ENCODE measurements at places on chromosomes 11 and 22.

DNA sequence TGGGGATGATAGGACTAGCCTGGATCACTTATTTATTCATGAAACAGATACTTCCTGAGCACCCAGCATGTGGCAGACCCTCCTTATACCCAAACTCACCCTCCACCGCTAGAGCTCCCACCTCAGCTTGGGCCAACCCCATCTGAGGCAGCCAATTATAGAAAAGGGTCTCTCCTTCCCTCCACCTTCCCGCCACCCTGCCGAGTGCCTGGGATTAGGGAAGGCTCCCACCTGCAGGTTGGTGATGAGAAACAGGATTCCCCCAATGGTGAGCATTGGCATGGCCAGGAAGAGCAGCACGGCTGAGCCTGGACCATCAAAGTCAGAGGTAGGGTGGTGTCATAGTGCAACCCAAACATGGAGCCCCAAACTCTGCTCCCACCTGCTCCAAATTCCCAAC, 5.9 kb downstream of the SLC43A3 start:
- no peak for DNase-seq

DNA sequence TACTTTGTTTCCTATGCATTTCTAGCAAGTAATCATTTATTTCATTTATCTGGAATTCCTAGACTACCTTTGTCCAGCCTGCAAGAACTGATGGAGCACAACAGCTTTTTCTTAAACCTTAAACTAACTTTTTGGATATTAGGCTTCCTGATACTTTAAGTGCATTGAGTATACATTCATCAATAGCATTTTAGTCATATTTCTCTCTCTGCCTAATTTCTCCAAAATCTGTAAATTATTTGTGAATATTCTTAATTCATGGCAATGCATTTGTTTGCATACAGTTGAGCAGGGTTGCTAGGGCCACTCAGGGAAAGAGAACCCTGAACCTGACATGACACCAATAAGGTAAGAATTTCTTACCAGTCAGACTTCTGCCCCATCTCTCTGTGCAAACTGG, 29.1 kb upstream of the APLNR start:
- DNase-seq: no peak

- peak; percentile 84 for DNase-seq
These were observed 27.8 kb upstream of the ELFN2 start for GRCh38 chr22:37454857-37455686.

DNA sequence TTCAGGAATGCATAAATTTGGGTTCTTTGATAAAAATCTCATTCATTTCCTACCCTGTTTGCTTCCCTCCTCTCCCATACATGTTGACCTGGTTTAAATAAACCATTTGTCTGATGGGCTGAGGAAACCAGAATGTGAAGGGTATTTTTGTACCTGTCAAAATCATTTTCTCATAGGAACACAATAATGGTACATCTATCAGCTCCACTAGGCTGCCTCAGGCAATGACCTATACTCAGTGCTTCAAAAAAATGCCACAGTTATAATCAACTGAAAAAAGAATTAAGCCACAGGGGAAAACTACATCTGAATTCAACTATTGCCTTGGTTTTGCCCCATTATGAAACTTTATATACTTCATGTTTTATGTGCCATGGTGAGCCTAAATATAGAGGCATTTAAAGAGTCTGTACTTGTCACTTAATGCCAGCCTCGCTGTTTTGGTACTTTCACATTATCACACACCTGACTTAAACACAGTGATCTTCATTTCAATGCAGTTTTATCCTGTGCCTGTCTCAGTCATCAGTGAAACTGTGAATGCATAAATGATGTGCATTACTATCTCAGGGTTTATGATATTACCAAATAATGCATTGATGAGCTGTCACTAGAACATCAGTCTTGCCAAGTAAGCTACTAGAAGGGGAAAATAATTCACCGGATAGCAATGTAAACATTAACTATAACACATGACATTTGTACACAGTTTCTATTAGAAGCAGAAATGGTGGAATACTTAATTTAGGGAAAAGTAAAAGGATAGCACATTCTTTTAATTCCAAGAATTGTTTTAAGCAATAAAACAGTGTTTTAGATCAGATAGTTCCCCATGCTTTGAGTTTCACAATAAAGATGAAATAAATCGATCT, 92.7 kb downstream of the MSANTD4 start:
- DNase-seq: no peak

DNA sequence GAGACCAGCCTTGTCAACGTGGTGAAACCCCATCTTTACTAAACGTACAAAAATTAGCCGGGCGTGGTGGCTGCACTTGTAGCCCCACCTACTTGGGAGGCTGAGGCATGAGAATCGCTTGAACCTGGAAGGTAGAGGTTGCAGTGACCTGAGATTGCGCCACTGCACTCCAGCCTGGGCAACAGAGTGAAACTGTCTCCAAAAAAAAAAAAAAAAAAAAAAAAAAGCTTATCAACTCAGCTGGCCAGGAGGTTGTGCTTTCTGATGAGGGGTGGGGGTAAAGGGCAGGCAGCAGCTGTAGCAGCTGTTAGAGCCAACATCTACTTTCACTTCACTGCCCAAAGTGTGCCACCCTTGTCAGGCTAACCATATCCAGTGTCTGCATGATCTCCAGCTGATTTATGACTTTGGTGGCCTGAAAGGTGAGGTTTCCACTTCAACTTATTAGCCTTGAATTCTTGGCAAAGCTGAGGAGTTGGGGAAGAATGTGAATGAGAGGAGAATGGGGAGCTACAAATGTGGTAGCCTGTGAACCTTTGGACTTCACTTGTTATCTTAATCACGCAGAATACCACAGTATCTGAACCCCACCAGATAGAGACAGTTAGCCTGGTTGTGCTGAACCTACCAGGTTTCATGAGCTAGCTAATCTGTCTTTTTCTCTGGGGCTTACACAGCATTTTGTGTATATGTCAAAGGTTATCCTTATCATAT, 19.6 kb downstream of the RNF121 start:
- no peak for DNase-seq

GRCh38 chr11:16099343-16099900, 256.9 kb downstream of the SOX6 start:
- no peak for DNase-seq

GRCh38 chr11:5348551-5349194, 2.6 kb upstream of the OR51B6 start:
- no peak for DNase-seq

DNA sequence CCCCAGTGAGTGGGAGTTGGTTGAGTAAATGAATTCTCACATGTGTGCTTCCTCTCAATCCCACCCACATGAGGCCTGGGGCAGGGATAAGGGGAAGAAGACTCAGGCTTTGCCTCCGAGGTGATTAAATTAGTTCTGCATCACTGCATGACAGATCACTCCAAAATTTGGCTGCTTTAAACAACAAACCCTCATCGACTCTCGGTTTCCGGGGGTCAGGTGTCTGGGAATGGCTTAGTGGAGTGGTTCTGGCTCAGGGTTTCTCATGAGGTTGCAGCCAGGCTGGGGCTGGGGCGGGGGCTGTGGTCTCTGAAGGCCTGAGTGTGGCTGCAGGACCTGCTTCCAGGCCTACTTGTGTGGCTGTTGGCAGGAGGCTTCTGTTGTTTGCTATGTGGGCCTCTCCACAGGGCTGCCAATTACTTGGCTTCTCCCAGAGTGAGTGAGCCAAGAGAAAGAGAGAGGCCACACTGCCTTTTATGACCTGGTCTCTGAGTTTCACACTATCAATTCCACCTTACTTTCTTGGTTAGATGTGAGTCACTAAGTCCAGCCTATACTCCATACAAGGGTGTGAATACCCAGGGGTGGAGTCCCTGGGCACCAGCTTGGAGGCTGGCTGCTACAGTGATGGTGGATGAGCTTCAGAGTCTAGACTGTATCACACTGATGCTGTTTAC, 15.9 kb downstream of the MOGAT2 start:
- no peak for DNase-seq

- DNase-seq: no peak
These were observed 38.0 kb upstream of the SLC25A1 start for GRCh38 chr22:19216579-19216978.

DNA sequence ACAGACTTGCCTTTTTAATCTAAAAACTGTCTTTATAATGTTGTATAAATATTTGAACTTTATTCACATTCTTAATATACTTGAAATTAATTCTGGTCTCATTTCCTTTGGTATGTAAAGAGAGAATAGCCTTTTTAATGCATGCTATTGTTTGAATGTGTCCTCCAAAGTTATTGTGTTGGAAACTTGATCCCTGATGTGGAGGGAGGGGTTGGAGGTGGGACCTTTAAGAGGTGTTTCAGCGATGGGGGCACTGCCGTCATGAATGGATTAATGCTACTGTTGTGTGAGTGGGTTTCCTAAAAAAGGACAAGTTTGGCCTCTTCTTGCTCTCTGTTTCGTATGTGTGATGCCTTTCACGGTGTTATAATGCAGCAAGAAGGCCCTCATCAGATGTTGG, 131.7 kb downstream of the DDX10 start:
- DNase-seq: no peak

GRCh38 chr11:75383246-75383645, 16.1 kb upstream of the RPS3 start:
- DNase-seq: no peak

DNA sequence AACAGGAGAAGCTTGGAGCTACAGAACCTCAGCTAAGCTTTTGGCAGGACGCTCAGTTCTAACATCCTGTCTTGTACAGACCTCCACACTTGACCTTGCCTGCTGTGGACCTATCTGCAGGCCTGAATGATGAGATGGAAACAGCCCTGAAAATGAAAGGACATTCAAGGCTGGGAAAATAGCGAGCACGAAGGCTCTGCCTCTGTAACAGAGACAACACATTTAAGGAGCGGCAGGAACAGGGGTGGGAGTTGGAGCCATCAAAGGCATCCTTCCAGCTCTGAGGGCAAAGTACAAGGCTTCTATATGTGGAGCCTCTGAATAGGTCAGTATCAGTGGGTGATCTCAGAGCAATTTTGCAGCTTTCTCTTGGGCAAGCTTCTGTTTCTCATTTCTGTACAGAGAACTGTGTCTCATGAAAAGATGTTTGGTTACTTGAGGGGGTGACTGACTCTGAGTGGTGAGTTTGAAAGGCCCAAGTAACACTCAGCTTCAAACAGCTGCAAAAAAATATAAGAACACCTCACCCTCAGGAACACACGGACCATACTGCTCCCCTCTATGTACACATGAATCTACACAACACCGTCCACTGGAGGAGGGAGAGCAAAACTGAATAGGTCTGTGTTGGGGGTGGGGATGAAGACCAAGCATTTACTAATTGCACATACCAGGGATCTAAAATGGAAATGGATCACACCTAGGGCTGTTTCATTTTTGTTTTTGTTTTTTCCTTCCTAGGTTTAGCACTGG, 101.6 kb downstream of the CCDC81 start:
- DNase-seq: peak; percentile 28

- DNase-seq: no peak
These were observed 90.8 kb upstream of the KCNQ1OT1 start for GRCh38 chr11:2790568-2790921.

DNA sequence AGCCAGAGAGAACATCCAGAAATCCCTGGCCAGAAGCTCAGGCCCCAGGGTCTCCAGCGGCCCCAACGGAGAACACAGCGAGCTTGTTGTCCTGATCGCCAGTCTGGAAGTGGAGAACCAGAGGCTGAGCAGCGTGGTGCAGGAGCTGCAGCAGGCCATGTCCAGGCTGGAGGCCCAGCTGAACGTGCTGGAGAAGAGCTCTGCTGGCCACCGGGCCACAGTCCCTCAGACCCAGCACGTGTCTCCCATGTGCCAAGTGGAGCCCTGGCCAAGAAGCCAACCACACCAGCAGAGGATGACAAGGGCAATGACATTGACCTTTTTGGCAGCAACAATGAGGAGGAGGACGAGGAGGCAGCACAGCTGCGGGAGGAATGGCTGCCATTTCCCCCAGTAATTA, 20.6 kb upstream of the SCGB1D1 start:
- no peak for DNase-seq

- DNase-seq: no peak
These were observed 20.3 kb upstream of the NLRP6 start for GRCh38 chr11:257766-258493.

GRCh38 chr11:64060263-64060860, 24.6 kb downstream of the FLRT1 start:
- DNase-seq: no peak

GRCh38 chr11:60763692-60764369, 7.2 kb downstream of the MS4A15 start:
- DNase-seq: no peak

DNA sequence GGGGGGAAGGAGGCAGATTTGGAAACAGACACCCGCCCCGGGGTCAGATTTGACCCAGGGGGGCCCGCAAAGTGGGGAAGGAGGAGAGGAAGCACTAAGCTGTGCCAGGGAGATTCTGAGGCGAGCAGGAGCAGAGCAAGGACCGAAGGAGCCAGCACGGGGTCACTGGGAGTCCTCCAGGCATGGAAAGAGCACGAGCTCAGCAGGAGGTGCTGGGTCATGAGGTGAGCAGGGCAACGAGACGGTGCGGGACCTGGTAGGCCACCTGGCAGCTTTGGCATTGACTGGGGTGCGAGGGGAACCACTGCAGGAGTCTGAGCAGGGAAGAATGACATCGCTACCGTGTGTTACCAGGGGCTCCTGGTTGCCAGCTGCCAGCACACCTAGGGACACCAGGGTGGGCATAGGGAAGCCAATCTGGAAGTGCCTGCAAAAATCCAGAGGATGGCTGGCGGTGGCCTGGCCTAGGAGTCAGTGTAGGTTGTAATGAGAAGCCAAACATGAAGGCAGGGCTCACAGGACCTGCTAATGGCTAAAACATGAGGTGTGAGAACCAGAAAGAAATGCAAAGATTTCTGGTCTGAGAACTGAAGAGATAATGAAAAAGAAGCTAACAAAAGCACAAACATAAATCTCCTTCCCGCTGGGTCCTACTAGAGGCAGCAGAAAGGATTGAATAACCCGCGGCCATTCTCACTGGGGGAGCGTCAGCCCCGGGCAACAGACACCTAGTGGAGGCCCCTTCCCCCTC, 63.5 kb downstream of the MICAL3 start:
- no peak for DNase-seq

GRCh38 chr22:48141301-48141700, 1378.9 kb downstream of the TBC1D22A start:
- DNase-seq: no peak

GRCh38 chr11:12196308-12196707, 85.9 kb downstream of the MICAL2 start:
- DNase-seq: no peak

Measured in brain microvascular endothelial cell (primary cell).